ENCODE measurements at places on chromosomes 13 and 19.

DNA sequence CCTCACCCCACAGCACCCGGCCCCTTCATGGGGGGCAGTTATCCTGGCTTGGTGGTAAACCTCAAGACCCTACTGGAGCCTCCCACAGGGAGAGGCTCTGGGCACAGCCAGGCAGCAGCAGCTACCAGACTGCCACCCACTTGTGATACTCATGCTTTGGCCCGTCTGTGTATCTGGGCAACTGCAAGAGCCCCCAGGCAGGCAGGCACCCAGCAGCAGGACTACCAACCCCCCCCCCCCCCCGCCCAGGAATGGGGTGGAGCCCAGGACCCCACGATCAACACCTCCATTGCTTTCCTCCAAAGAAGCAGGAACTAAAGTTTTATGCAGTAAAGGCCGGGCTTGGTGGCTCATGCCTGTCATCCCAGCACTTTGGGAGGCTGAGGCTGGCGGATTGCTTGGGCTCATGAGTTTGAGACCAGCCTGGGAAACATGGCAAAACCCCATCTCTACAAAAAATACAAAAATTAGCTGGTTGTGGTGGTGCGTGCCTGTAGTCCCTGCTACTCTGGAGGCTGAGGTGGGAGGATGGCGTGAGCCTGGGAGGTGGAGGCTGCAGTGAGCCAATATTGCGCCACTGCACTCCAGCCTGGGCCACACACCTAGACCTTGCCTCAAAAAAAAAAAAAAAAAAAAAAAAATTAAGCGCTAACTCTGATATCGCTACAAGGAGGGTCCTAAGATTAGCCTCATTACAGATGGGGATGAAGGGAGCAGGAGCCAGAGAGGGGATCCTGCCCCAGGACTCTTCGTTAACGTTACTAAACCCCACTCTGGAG lies 1.1 kb upstream of the LYL1 start:
- DNase-seq: no peak

DNA sequence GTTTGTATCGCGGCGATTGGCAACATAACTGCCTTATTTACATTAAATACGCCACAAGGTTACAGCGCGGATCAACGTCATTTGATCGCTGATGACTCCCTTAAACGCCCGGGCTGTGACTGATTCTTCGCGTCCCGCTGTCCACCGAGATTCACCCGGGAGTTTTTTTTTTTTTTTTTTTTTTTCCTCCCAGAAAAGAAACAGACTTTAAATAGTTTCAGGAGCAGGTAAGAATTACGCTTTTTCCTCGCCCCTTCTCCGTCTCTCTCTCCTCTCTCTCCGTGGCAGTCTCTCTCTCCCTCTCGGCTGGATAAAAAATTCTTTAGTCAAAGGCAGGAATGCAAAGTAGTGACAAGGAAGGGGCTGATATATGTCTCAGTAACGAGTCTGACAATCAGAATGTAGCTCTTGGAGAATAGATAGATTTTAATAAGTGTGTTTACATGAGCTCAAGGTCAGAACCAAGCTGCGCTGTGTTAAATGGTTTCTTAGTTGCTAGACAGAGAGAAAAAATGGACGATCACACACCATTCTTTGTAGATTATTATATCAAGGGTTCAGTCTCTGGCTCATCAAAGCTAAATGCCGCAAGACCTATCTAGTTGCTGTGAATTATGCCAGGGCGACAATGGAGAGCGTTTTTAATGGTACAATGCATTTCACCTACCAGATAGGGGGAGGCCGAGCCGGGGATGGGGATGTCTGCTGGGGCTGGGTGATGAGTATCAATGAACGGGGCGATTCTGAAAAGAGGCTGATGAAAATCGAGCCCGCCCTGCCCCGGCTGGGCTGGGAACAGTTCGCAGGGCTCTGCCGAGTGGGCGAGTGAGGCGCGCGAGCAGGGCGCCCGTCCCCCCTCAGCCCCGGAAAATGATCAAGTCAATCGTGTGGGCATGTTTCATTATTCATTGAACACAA lies 147.2 kb upstream of the ZNF536 start:
- no peak for DNase-seq

GRCh38 chr19:19558055-19558454 lies 20.0 kb downstream of the CILP2 start:
- no peak for DNase-seq

GRCh38 chr13:46580362-46580839 lies 27.4 kb downstream of the LRCH1 start:
- DNase-seq: no peak

DNA sequence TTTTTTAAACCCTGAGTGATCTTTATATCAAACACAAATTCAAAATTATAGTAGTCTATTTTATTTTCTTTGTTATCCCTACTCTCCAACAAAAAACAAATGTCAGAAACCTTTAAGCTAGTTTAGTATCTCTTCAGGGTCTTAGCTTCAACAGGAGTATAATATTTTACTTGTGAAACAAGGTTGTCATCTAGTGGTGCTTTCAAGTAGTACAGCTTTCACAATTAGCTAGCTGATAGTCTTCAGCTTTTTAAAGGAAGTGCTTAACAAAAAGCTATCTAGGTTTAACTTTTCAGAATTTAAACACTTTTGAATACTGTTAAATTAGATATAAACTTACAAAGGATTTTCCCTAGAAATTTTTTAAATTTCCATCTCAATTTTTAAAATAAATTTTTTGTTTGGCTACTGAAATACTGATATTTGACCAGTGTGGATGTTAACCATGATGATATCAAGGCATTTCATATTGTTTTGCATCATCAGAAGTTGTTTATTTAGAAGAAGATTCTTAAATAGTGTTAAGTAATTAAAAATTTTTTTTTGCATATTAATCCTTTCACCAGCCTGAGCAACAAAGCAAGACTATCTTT lies 34.2 kb downstream of the TDRD3 start:
- no peak for DNase-seq

GRCh38 chr19:14030997-14031718 lies 404 bp upstream of the IL27RA start:
- peak; percentile 91 for DNase-seq

DNA sequence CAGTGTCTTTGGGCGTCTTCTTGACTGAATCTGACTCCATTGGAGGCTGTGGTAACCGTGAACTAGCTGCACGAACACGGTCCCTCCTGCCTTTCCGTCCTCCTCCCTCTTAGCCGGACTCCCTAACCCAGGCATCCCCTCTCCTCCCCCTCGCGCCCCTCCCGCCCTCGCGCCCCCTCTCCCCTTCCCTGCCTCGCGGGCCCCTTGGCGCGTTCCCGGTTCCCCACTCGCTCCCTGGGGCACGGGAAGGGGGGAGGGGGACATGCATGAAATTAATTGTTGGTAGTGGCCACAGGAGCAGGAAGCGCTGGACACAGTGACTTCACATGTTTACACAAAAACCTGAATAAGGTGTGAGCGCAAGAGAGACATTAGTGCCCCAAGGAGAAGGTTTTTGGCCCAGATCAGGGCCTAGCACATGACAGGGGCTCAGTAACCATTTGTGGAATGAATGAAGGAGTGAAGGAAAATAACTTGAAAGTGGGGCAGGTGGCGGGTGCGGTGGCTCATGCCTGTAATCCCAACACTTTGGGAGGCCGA lies 279 bp downstream of the DMRTC2 start:
- DNase-seq: no peak

DNA sequence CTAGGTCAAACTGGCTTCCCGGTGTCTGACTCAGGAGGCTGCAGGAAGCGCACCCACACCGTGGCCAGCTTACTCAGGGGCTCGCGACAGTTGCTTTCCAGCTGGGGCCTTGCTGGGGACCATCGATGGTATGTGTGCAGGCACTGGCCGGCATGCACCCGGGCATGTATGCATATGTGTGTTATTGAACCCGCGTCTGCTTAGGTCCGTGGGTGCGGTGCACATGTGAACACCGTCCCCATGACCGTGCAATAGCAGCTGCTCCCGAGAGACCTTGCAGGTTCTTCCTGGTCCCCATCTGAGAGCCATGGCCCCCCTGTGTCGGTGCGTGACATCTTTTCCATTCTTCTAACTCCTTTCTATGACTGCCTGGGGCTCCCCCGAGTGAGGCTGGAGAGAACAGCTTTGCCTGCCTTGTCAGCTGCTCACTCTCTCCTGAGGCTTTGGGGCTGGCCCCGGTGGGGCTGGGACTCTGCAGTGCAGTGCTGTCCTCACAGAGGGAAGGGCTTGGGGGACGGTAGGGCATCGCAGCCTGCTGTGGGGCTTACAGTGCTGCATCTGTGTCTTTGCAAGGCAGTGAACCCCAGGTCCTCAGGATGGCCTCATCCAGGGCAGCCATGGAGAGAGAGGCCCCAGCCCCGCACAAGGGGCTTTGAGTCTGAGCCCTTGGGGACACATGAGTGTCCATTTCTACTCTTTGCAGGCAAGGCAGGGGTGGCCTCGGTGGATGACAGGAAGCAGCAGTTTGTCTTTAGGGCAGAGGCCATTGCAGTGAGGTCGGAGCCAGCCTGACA lies 65.1 kb downstream of the CHST8 start:
- no peak for DNase-seq

DNA sequence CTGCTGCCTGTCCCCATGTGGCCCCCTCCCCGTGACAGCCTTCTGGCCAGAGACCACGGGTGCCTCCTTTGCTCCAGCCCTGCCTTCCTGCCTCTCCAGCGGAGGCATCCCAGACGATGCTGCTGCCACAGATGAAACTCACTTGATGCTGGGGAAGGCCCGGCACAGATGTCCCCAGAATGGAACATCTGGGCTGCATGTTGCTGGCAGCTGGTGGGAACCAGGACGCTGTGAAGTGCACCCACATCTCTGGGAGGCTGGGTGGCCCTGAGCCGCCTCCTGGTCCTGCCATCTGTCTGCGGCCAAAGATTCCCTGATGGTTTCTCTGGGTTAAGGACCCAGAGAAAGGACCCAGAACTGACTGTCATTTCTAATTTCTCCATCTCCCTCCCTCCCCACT lies 51.9 kb upstream of the PTPRS start:
- no peak for DNase-seq

All from stimulated activated CD4-positive, alpha-beta T cell treated with anti-CD3 and anti-CD28 coated beads, Interleukin-2, amount 100 ng/mL, for 4 hours (primary cell).